Activated gamma-delta T cell treated with Interleukin-2 at 50 U/mL for 16 hours (primary cell): ENCODE measurements at places on chromosomes 16 and 17.

GRCh38 chr16:72182976-72183375, 11.0 kb upstream of the PMFBP1 start:
- DNase-seq = no peak

- no peak for DNase-seq
Measured at GRCh38 chr17:40145476-40145875, 5.1 kb downstream of the CASC3 start.

- peak; percentile 53 for DNase-seq
Measured at GRCh38 chr17:18184143-18185031, 759 bp downstream of the ALKBH5 start.

- DNase-seq = no peak
Measured at GRCh38 chr17:40975516-40975915, 8.6 kb downstream of the KRT40 start.
